ENCODE measurements at places on chromosomes 6 and 20.

GRCh38 chr6:38524436-38525145, 115.1 kb downstream of the BTBD9 start:
- no peak for DNase-seq

DNA sequence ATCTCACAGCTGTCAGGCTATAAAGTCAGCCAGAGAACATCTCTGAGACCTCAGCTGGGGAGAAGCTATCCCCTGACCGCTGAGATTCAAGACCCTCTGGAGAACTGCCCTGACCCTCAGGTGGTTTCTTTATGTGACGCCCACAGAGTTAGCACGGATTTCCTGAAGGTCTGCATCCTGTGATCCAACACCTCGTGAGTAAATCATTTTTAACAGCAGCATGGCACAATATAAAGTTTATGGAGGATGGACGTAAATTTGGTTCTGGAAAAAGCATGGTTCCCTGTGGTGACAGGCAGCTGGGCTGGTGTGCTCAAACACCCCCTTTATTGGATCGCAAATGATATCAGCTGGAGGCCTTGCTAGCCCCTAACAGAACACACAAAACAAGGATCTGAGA, 25.3 kb upstream of the TRAF3IP2 start:
- DNase-seq = no peak

DNA sequence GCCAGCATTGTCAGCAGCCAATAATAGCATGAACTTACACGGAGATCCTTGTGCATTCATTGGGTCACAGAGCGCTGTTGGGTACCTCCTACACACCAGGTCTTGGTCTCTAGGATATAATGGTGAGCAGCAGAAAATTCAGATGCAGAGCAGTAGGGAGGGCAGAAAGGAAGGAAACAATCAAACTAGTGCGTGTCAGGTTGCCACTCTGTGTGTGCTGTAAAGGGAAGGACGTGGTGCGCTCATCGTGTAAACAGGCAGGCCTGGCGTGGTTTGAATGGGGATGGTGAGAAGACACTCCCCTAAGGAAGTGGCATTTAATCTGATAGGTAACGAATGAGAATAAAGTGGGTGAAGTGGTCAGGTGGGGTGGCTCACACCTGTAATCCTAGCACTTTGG, 336.4 kb downstream of the CDH26 start:
- DNase-seq = no peak

DNA sequence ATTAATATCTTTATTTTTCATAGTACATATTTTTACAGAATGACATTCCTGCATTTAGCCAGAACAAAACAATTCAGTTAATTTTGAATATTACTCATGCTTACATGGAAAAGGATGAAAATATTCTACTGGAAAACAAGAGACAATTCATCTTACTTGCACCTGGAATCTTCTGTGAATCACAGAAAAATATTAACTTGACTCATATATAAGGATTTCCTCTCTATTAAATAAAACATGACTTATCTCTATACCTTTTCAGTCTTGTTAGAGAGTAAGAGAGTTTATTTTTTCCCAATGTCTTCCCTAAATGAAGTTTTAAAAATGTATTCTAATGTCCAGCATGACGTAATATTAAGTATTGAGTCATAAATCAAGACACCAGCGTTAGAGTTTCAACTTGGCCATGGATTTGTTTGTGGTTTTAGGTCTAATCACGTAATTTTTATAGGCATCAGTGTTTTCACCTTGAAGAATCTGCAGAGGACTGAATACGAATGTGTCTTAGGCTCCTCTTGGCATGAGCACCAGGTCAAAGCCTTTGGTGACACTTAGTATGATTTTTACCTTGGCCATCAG, 445.1 kb upstream of the JAG1 start:
- DNase-seq = no peak

DNA sequence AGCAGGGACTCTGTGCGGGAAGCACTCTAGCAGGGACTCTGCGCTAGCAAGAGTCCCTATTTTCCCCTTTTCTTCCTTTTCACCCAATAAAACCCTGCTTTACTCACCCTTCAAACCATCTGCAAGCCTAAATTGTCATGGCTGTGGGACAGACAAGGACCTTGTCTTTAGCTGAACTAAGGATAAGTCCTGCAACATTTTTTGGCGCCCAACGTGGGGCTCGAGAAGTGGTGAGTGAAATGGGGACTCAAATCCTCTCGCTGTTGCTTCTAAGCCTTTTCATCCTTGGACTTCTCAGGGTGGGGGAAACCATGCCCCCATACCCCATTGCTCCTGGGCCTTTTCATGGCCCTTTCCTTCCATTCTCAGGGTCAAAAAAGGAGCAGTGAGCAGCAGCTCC, 46.4 kb downstream of the IMPG1 start:
- no peak for DNase-seq

- no peak for DNase-seq
Measured at GRCh38 chr6:37537548-37537947, 37.9 kb upstream of the CCDC167 start.

Measured in activated T-helper 1 cell treated with Interleukin-2 at 50 U/mL for 16 hours (primary cell).